ENCODE measurements at places on chromosomes 7 and 10.

- DNase-seq, result no peak
Measured at GRCh38 chr7:118372530-118372929, 148.0 kb downstream of the ANKRD7 start.

DNA sequence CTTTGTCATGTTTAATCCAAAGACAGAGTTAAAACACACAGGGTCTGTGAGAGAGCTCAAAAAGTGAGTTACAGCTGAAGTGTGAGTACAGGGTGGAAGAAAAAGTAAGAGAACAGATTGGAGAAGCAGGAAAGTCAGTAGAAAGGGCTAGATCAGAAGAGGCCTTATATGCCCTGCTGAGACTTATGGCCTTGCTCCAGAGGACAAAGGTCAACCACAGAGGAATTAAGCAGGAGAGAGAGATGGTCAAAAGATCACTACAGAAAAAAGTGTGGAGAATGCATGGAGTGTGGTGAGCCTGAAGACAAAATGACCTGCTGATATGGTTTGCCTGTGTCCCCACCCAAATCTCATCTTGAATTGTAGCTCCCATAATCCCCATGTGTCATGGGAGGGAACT lies 213.8 kb downstream of the NEBL start:
- DNase-seq, result no peak

DNA sequence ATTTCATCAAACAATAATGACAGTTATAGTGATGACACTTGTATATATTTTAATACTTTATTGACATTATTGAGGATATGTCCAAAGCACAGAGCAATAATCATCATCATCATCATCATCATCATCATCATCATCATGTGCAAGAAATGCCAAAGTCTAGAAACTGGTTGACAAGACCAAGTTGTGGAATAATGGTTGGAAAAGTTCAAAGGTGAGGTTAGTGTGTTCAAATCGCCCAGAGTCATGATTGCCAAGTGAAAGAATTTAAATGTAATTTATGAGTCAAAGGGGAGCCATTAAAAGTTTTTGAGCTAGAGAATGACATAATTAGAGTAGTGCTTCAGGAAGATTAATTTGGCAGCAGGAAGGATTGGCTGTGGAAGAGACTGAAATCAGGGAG lies 852.4 kb downstream of the SORCS1 start:
- DNase-seq, result no peak

- no peak for DNase-seq
Measured at GRCh38 chr7:80028717-80029116, 105.9 kb upstream of the GNAI1 start.

- DNase-seq, result no peak
Measured at GRCh38 chr7:1237704-1238255, 5.1 kb downstream of the UNCX start.

DNA sequence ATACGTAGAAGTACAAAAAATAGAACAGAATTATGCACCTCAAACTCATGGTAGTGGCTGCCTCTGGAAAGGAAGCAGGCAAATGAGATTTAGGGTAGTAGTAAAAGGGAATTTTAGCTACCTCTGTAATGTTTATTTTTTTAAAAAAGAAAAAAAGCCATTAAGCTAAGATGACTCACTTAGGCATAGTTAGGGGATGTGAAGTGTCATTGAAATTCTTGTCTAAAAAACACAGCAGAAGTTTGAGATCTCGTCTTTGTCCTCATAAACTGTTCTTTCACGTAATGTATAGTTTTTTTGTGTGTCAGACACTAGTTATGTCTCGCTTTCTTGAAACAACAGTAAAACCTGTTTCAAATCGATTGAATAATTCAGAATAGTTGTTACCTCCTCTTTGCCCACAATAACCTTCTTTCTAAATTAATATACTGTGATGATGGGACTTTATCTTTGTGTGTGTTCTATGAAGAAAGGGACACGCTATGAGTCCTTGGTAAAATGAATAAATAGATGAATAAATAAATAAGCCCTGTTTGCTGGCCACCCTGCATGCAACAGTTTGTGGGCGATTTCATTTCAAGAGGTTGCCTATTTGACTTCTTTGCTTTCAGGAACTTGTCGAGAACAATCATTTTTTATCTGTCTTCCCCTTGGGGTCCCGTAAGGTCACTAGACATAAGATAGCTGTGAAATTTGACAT lies 14.5 kb upstream of the FBXW4 start:
- DNase-seq, result no peak

DNA sequence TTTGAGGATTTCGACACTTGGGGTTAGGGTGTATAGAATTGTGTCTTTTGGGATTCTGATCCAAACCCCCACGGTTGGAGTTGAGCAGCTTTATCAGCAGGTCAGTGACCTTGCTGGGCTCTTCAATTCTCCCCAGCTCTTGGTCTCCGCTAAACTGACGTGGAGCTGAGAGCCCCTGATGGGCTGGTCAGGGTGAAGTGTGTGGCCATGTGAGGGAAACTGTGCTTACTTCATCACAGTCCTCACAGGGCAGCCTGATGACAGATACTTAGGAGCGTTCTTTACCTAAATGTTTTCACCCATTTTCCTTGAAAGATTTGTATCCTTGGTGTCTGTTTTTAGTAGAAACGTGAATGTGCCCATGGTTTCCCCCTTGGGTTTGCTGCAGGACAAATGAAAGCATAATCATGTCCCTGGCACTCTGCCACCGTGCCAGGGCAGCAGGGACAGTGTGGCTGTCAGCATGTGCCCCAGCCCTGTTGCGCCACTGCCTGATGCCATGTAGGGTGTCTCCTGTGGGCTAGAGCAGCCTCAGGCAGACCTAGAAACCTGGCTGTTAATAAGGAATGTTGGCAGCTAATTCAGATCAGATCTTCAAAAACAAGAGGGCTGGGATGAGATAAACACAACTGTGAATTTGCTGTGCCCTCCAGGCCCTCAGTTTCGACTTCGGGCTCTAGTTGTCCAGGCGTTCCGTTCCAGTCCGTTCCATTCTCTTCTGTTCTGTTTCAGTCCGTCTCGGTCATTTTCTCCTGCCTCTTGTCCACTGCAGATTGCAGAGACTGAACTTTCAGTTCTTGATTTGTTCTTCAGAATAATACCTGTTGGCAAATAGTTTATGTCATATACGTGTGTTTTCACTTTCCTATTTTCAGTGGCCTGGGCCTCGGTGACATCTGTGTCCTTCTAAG lies 96.8 kb downstream of the TRRAP start:
- DNase-seq, result no peak

DNA sequence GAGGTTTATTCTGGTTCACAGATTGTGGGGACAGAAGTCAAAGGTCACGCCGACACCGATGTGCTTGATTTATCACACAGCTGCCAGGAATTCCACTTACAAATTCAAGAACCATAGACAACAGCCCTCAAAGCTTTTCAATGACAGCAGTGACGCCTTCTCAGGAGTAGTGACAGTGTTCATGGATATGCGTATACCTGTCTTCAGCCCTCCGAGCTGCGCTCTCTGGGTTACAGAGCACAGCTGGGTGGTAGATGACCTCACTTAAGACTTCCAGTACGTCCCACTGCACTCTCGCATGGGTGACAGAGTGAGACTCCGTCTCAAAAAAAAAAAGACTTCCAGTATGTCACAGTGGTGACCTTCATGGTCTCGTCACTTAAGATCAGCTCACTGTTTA lies 108.5 kb downstream of the TCERG1L start:
- no peak for DNase-seq

GRCh38 chr10:51972733-51973346 lies 273.4 kb upstream of the CSTF2T start:
- no peak for DNase-seq

GRCh38 chr7:79820387-79820786 lies 314.2 kb upstream of the GNAI1 start:
- no peak for DNase-seq

DNA sequence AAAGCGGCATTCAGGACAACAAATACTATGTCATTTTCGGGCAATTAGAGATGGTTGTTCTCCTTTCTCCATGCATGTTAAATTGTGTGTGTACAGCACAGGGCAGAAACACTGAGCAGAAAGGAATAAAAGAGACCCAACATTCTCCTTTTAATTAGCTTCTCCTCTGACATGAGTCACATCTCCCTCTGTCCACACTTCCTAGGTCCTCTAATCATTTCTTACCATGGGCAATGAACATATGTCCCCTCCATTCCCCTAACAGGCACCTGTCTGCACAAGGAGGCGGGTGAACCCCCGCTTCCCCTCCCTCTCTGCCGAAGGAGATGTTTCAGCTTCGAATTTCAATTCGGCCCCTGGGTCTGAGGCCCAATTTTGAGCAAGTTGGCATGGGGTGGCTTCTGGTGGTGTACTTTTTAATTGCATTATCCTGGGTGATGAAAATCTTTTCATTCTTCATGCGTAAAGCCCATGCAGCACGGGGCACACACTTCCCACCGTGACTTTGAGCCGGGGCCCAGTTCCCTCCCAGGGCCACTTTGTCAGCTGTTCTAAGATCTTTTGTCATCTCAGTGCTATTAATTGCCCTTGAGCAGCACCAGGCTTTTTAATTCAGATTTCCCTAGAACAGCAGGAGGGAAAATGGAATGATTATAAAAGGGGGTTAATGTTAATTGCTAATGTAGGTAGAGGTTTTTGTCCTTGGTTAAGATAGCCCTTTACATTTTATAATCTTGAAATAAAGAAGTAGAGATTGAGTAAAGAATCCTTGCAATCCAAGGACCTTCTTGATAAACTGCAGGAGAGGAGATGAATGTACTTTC lies 219.5 kb upstream of the NRP1 start:
- DNase-seq, result no peak

GRCh38 chr10:127034790-127035189 lies 129.6 kb downstream of the DOCK1 start:
- DNase-seq, result no peak

- DNase-seq, result no peak
Measured at GRCh38 chr10:116450861-116451260, 23.2 kb downstream of the PNLIPRP3 start.

DNA sequence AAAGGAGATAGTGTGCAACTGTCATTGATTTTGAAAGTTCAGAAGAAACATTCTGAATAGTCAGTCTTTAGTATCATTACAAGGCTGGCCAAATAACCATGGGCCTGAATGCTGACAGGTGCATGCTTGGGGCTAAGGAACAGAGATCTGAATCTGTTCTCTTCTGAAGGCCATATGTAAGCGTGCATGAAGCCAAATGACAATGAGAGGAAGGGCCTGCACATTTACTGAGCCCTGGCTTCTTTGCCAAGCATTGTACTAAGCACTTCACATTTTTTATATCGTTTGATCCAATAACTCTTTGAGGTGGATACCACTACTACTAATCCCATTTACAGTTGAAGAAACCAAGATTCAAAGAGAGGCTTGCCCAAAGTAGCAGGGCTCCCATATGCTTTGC lies 22.5 kb upstream of the TIAL1 start:
- no peak for DNase-seq

DNA sequence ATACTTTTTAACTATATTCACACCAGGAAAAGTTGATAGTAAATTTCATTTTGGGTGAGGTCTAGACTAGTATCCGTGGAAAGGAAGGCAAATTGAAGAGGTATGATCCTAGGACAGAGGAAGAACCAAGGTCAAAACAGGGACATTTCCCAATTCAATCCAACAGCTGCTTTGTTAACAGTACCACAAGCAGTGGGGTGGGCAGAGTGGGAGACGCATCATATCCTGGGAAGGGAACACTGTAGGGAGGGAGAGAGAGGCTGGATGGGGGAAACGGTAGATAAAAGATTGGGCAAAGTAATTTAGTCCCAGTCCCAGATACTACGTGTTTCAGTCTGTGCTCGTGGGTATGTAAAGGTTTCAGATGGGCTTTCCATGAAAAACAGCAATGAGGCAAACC lies 9.2 kb upstream of the FAS start:
- no peak for DNase-seq

- no peak for DNase-seq
Measured at GRCh38 chr10:93461807-93462178, 20.3 kb downstream of the MYOF start.

DNA sequence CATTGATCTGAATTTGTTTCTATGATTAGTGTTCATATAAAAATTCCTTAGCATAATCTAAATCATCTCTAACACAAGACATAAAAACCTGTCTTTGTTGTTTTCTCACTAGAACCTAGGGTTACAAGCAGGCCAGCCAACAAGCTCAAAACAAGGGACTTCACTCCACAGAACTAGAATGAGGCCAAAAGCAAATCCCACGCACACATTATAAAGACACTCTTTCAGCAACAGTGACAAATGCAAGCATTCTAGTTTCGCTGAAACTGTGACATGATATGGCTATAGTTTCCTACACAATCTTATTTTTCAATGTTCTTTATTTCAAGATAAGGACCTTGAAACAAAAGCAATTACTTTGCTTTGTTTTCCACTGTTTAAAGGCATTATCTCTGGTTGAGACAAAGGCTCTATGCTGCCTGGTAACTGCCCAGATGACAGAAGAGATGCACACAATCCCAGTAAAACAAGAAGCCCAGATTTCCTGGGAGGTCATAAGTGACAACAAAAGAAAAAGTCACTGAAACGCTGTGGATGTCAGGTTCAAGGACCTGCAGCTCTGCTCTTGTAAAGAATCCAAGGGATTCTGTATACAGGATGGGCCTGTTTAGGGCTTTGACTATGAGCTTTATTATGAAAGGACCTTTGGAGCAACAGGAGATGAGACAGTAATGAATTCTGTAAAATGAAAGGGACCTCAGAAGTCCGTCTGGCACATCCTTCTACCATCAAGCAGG lies 105.3 kb downstream of the SORCS1 start:
- DNase-seq, result no peak

DNA sequence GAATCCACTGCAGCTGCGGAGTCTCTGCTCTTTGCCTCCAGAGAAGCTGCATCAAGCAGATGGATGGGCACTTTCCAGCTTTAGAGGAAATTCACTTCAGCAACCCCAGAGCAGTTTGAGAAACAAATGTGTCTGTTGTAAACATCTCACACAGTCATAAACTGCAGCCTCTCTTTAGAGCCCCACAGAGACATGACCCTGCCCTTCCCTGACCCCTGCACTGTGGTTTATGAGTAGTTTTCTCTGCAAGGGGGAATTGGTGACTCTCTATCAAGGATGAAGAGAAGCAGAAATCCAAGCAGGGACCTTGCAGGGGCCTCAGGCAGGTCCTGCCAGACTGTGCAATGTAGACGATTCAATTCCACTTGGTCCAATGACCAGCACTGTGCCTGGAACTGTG lies 160.2 kb downstream of the SH2D4B start:
- DNase-seq, result no peak

DNA sequence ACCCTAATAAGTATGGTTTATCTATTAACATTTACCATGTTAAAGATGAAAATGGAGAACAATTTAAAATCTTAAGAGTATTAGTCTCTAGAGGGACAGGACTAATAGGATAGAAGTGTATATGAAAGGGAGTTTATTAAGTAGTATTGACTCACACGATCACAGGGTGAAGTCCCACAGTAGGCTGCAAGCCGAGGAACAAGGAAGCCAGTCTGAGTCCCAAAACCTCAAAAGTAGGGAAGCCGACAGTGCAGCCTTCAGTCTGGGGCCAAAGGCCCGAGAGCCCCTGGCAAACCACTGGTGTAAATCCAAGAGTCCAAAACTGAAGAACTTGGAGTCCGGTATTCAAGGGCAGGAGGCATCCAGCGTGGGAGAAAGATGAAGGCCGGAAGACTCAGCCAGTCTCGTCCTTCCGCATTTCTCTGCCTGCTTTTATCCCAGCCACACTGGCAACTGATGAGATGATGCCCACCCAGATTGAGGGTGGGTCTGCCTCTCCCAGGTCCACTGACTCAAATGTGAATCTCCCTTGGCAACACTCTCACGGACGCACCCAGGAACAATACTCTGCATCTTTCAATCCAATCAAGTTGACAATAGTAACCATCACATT lies 140.8 kb upstream of the FAM20C start:
- no peak for DNase-seq

Data from stimulated activated CD8-positive, alpha-beta memory T cell treated with anti-CD3 and anti-CD28 coated beads, Interleukin-7, amount 100 ng/mL, for 1 hour (primary cell).